ENCODE measurements at places on chromosomes 16 and 17.
A peak's percentile ranks its signal among the peaks of the same experiment; 100 is the strongest.

DNA sequence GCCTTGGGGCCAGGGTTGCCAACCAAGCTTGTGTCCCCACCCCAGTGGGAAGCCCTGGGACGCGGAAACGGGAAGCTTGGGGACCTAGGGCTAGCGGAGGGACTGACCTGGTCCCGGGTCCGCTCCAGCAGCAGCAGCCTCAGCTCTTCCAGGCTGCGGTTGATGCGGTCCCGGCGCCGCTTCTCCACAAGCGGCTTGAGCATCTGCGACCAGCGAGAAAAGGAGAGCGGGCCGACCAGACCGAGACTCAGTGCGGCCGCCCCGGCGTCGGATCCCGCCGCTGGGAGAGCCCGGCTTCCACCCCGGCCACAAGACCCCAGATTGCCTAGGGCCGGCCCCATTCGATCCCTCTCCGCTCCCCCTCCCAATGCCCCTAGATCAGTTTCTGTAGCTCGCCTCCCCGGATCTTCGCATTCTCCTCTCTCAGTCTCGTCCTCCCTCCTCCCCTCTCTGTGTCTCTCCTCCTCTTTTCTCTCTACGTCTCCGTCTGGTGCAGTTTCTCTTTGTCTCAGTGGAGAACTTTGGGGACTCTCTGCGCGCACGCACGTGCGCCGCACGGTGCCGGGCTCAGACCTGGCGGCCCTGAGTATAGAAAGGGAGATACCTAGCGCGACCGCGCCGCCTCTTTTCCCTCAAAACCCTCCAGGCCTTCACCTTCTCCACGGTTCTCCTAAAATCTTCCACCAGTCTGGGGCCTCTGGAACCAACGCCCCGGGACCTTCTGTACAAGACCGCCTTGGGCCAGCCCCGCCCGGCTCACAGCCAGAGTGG is 797 bp downstream of the HES7 start:
- DNase-seq: peak; percentile 31

GRCh38 chr16:13435873-13436474 is 484.0 kb upstream of the ERCC4 start:
- DNase-seq: no peak

DNA sequence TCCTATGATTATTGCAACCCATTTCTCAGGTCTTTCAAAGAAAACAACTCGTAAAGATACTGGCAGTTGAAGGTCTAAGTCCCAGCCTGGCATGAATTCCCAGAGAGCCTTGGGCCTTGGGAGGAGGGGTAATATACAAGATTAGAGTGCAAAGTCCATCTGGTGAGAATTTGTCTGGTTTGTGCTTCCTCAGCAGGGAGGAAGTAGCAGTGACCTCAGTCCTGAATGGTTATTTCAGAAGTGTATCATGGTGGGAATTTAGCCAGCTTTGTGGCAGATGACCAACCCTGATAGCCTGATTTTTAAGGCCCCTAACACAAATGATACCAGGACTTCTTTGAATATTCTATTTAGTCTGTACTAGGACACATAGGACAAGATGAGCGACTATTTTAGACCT is 151.2 kb upstream of the TBX2 start:
- DNase-seq: peak; percentile 27

DNA sequence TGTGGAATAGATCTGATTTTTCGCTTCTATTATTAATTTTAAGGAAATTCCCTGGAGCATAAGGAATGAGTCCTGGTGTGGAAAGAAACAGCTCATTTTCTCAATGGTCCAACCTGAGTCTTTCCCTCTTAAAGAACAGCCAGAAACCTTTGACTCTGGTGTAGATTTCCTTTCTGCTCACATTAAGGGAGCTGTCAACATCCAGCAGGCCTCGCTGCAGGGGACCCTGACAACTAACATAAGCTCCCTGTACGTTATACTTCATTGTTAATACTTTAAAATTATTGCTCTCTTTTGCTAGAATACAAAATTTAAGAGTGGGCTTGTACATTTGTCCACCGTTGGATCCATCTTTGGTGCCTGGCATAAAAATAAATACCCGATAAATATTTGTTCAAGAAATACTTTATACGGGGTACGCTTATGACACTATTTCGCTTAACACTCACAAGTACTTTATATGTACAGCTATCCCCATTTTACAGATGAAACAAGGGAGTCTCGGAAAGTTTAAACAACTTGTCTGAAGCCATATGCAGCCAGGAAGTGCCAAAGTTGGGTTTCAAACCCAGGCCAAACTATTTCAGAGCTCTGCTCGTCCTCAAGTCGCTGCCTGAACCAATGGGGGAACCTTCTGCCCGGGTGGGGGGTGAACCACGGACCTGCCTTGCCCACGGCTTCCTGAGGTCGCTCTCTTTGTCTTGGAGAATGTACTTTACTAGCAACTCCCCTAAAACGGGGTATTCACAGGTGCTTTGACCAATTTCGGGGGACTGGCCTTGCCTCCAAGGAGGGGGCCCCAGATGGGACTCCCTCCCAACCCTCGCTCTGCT is 611 bp downstream of the SMARCE1 start:
- DNase-seq: peak; percentile 66

DNA sequence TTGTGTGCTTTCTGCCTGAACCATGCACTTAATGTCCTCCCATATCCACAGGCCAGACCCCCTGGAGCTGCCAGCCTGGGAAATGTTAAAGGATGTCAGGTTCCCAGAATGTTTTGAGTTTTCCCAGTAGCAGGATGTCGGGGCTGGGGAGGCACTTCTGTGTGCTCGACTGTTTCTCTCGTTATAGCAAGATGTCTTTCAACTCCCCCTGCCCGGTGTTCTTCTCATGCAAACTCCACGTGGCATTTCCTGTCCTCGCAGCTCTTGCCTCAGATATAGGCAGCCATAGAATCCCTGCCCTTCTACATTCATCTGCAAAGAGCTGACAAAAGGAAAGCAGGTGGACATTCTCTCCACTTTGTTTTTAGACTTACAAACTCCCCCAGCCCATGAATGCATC is 457.2 kb upstream of the CDH11 start:
- DNase-seq: peak; percentile 7

- DNase-seq: peak; percentile 60
Measured at GRCh38 chr16:73048292-73049080, 558 bp upstream of the ZFHX3 start.

GRCh38 chr16:11669380-11670146 is 1.3 kb downstream of the SNN start:
- DNase-seq: peak; percentile 18

DNA sequence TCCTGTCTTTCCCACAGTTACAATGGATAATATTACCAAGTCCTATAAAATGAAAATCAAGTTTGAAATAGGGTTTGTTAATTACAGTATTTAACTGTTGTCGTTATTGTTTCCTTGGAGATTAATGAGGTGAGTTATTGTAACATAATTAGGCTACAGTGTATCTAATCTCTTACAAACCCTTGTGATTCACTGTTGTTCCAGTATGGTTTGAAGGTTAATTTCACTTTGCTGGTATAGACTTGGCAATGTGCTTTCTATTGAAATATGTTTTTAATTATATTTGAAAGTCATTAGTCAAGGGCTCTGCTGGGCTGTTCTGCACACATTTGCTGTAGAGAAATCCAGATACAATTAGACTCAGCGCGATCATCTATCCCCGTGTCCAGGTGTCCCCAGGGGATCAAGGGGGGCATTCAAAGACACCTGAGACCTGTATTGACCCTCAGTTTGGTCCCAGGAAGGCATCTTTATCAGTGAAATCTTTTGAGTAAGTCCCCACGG is 624.6 kb upstream of the EEF2KMT start:
- DNase-seq: no peak

- no peak for DNase-seq
Measured at GRCh38 chr16:14576532-14576931, 53.5 kb downstream of the PARN start.

- DNase-seq: peak; percentile 40
Measured at GRCh38 chr17:5509482-5509881, 23.1 kb downstream of the MIS12 start.

DNA sequence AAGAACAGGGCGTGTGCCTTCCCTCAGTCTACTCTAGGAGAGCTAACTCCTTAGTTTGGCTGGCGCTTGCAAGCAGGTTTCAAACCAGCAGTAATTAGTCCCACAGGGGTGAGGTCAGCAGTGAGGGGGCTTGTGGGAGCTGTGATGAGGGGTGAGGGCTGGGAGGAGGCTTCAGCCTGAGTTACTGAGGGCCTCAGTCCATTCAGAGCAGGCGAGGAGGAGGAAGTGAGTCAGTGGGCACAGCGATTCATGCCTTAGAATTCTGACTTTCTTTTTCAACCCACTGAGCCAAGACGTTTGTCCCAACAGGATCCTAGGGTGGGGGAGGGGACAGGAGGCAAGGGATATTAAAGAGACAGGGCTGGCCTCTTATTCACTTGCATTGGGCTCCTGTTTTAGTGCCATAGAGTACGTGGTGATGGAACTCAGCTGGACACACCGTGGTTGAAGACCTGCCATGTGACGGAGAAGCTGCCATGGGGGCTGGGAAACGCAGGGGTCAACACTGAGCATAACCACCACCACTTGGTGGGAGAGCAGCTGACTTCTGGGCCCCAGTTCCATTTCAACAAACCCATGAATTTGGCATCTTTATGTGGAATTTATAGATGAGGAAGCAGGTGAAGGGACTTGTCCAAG is 8.3 kb upstream of the ITGA3 start:
- DNase-seq: peak; percentile 65

DNA sequence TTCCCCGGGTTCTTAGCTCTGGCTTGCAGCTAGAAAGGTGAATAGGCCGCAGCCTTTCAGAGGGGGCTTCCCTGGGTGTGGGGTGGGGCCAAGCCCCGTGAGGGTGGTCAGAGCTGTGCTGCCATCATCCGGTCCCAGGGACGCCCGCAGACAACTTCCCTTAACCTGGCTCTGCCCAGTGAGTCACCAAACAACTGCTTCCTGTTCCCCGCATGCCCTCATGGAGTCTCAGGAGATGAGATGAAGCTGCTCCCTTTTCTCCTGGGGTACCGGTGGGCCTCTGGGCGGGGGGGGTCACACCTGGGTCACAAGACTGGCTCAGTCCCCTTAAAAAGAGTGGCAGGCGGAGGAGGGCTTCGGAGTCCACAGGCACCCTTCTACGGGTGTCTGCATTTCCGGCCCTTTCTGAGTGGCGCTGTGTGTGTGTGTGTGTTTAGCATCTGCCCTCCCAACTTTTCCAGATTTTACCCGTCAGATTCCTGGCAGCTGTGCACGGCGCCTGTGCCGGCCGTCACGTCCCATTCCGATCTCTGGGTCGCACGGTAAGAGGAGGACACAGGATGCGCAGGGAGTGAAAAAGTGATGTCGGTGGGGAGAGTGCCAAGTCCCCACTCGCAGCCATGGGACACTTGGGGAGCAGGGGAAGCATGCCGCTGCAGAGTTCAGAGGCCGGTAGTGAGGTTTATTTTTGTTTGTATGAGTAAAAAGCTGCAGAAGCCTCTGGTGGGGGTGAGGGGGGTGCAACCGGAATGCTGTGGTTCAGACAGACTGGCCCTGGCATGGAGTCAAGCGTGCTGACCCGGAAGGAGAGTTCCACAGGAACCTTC is 16.8 kb downstream of the HIC1 start:
- DNase-seq: peak; percentile 55

GRCh38 chr16:80806927-80807340 is 2.5 kb upstream of the CDYL2 start:
- DNase-seq: peak; percentile 55

DNA sequence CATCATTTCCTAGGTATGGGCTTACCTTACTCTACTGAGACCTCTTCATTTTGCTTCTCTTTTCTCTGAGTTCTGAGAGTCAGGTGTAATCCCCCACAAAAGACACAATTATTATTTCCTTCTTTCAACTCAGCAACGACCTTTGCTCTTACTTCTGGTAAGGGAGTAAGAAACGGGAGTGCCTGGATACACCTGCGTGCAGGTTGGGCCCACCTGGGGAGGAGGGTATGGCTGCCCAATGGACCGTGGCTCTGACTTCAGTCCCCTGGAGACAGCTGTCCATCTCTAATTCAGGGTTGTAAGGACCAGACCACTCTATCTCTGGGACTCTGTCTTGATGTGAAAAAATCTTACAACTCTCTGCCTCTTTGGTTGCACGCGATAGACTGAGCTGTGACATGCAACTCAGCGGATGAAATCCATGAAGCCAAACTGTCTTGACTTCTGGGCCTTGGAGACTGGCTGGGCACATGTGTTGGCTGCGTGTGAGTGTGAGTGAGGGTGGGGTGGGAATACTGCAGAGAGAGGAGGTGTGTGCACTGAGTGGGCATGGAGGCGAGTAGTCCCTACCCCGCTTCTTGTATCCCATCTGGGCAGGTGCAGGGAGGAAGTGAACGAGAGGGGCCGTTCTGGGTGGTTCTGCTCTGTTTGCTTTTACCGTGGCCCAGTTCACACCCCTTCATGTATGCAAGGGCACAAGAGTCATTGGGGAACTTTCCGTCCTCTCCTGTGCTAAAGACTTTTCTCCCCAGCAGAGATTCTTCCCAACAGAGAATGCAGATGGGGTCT is 1.2 kb downstream of the TMEM238L start:
- DNase-seq: no peak

- no peak for DNase-seq
Measured at GRCh38 chr17:18968945-18969887, 17.3 kb downstream of the SLC5A10 start.

DNA sequence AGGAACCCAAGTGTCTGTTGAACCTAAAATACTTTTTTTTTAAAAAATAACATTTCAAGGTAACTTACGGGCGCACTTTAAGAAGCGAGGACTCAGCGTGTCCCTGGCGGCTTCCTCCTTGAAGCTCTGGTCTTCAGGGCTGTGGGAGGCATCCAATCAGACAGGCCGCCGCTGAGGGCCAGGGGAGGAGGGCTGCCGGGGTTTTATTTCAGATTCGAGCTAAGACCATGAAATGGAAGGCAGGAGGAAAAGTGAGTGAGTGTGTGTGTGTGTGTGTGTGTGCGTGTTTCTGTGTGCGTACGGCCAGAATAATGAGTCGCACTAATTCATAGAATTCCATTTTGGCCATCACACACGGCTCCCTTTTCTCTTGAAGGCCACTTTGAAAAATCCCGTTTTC is 41.1 kb downstream of the C16orf78 start:
- DNase-seq: no peak

- DNase-seq: peak; percentile 48
Measured at GRCh38 chr16:12896562-12896961, 4.8 kb upstream of the SHISA9 start.

DNA sequence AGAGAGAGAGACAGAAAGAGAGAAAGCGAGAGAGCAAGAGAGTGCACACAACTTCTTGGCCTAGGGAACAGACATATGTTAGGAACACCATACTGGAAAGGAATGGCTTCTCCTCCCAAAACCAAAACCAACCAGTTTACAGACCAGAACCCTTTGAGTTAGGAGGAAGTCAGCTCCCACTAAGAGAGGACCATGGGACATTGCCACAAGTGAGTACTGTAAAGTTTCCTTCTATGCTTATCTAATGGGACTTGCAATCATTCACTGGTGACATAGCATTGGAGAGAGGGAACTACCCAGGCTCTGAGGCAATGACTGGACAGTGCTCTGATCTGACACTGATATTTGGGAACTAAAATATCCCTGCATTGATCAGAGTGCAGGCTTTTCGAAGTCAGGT is 32.4 kb downstream of the TBC1D3B start:
- DNase-seq: no peak

DNA sequence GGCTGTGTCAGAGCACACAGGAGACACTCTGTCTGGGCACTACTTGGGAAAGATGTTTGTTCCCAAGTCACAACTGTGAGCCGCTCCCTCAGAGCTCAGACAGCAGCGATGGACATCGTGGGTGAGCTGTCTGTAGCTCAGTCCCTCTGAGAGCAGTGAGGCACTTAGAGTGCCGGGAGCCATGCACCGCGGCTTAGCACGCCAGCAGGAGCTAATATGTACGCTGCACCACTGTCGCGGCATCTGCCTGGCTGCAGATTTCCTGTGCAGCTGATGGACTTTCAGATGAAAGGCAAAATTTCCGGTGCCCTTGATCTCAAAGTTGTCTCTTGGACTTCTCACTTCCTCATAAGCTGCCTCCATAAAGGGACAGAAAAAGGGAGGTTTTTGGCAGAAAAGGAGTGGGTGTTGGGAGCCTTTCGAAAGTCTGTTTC is 92.8 kb upstream of the ZNF469 start:
- no peak for DNase-seq

Data from AG10803 (cell line).